Breast epithelium (tissue), 4 donors: ENCODE measurements at places on chromosomes 11 and 22. TPM values are rescaled to one million over a fixed set of nuclear protein-coding genes. Genes with fewer than 3 reads are reported as not detected.

DNA sequence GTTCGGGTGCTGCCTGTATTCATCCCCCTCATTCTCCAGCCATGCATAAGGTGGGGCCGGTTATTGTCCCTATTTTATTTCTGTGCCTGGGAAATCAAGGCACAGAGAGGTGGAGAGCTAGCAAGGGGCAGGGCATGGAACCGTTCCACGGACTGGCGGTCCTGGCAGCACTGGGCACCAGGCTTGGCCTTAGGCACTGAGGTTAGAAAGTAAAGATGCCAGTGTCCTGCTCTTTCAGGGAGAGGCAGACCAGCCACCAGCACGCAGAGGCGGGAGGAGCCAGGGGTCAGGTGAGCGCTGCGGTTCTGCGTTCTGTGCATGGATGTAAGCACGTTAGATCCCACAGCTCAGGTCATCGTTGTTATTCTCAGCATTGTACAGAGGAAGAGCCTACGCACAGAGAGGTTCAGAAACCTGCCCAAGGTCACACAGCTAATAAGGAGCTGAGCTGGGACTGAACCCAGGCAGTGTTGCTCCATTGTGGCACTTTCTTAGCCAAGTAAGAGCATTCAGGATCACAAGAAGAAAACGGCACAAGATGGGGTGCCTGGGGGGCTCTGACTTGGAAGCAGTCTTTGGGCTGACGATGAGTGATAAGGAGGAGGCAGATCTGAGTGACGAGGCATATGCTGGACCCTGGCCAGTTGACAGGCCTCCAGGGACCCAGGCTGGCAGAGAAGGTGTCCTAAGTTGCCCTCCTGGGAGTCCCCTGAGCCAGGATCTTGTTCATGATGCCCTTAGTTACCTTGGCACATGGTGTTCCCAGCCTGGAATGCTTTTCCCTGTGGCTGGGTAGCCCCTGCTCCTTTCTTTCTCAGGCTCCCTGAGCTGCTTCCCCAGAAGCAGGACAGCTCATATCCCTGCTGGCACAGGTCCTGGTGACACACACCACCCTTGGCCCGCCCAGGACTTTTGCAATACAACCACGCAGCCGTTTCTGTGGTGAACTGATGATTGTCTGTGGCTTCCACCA, 41.1 kb downstream of the OSBPL5 start:
- no peaks in the 10 kb centered on the region for H3K27me3 ChIP-seq
- peak overlapping the region; percentile 95 for H3K27ac ChIP-seq
- H3K36me3 ChIP-seq = peaks cover 5% of the 10 kb centered on the region
- peaks cover 24% of the 10 kb centered on the region for H3K4me1 ChIP-seq

DNA sequence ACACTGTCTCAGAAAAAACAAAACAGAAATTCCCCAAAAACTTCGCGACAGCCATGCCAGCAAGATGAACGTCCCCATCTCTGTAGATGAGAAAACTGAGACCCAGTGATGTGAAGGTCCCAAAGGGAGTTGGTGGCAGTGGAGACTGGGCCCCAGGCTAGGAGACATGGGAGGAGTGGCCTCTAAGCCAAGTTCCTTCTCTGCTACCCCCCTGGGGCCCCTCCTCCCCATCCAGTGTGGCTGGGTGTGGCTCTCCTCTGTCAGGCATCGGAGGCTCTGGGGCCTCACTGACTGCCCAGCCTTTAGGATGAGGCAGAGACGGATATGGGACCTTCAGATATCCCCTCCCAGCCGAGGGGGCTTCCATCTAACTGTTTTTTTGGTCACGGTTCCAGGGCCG, 9.8 kb downstream of the RELT start:
- peak overlapping the region; percentile 32 for H3K27ac ChIP-seq
- no peak for DNase-seq
- H3K4me1 ChIP-seq = no peaks in the 10 kb centered on the region

- H3K27me3 ChIP-seq = no peaks in the 10 kb centered on the region
- H3K4me3 ChIP-seq = no peak overlapping the region
- no peak for DNase-seq
- H3K4me1 ChIP-seq = no peaks in the 10 kb centered on the region
- H3K27ac ChIP-seq = no peak overlapping the region
Measured at GRCh38 chr11:57331720-57332119, 4.0 kb downstream of the SSRP1 start.

DNA sequence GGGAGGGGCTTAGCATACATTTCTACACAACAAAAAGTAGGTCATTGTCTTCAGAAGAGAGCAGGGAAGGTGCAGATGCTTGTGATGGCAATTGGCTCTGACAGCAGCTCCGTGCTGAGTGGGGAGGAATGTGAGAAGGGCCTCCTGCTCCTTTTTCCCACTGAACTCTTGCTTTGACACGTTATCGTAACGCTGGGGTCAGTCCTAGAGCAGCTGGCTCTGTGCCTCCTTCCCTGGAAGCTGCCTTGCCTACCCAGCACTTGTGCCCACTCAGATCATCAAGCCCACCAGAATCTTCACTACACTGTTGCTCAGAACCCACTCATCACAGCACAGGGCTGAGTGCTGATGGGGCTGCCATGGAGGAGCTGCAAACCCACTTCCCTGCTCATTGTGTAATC, 14.9 kb upstream of the NAV2 start:
- no peak overlapping the region for H3K4me3 ChIP-seq
- no peaks in the 10 kb centered on the region for H3K4me1 ChIP-seq
- H3K27me3 ChIP-seq = no peaks in the 10 kb centered on the region
- H3K36me3 ChIP-seq = no peaks in the 10 kb centered on the region
- DNase-seq = no peak

DNA sequence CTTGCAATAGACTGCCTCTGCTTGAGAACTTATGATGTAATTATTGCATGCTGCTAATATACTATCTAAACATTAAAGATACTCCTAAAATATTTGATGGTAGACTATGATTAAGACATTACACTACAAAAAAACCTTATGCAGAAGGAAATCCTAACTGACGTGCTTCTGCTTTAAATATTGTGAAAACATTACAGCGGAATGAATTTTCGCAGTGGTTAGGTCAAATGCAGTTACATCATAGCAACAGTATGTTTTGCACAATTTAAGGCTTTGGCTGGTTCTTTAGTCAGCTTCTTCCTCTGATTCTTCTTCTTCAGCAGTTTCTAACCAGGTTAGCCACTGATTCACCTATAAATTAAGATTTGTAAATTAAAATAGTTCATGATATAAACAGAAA, 11.2 kb downstream of the EIF4G2 start:
- H3K4me1 ChIP-seq = no peaks in the 10 kb centered on the region
- H3K27ac ChIP-seq = no peak overlapping the region
- H3K4me3 ChIP-seq = no peak overlapping the region
- peaks cover 37% of the 10 kb centered on the region for H3K36me3 ChIP-seq

GRCh38 chr11:121365304-121365703, 72.7 kb downstream of the SC5D start:
- no peaks in the 10 kb centered on the region for H3K27me3 ChIP-seq
- no peaks in the 10 kb centered on the region for H3K36me3 ChIP-seq
- no peak overlapping the region for H3K27ac ChIP-seq
- H3K4me1 ChIP-seq = no peaks in the 10 kb centered on the region
- DNase-seq = no peak

- H3K27ac ChIP-seq = no peak overlapping the region
- no peaks in the 10 kb centered on the region for H3K27me3 ChIP-seq
- no peak overlapping the region for H3K4me3 ChIP-seq
- no peaks in the 10 kb centered on the region for H3K36me3 ChIP-seq
- no peaks in the 10 kb centered on the region for H3K4me1 ChIP-seq
- DNase-seq = no peak
Measured at GRCh38 chr11:57983191-57983590, 40.5 kb upstream of the OR9Q1 start.

Gene OR2AG2
- total RNA-seq = not detected

- no peak overlapping the region for H3K27ac ChIP-seq
- H3K27me3 ChIP-seq = no peaks in the 10 kb centered on the region
- H3K4me1 ChIP-seq = no peaks in the 10 kb centered on the region
- H3K4me3 ChIP-seq = no peak overlapping the region
- no peak for DNase-seq
- no peaks in the 10 kb centered on the region for H3K36me3 ChIP-seq
Measured at GRCh38 chr11:107044503-107044902, 26.2 kb upstream of the GUCY1A2 start.
